Caudate nucleus (tissue), 63 donors: ENCODE measurements at places on chromosomes 5 and 9.

- no peak for DNase-seq
Observed at GRCh38 chr9:88567870-88568269, 32.9 kb downstream of the NXNL2 start.

DNA sequence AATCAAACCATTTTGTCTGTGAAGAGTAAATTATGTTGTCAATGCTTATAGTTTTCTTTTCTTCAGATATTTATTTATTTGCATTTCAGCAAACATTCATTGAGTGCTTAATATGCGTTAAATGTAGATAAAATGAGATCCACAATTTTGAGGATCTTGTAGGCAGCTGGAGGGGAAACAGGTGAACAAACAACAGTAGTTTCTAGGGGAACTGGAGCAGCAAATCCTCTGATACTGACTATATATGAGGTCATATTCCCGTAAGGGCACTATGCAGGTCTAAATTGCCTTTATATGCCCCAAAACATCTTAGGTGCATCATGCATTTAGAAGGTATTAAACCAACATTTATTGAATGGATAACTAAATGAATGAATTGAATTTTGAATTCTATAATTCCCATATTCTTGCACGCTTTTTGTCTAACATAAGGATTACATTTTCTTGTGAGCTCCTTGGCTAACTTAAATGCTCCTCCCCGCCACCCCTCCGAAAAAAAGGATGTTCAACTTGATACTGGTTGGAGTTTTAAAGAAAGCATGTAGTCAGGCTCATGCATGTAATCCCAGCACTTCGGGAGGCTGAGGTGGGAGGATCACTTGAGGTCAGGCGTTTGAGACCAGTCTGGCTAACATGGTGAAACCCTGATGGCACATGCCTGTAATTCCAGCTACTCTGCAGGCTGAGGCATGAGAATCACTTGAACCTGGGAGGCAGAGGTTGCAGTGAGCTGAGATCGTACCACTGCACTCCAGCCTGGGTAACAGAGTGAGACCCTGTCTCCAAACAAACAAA lies 299.8 kb downstream of the TMEM38B start:
- no peak for DNase-seq

GRCh38 chr5:158058208-158059120 lies 199.5 kb upstream of the CLINT1 start:
- DNase-seq, result no peak

GRCh38 chr9:109828254-109828653 lies 48.3 kb downstream of the PALM2AKAP2 start:
- DNase-seq, result no peak

- DNase-seq, result no peak
Observed at GRCh38 chr5:73625372-73625943, 538 bp upstream of the ARHGEF28 start.

- no peak for DNase-seq
Observed at GRCh38 chr5:178286226-178287090, 53.9 kb upstream of the PHYKPL start.

DNA sequence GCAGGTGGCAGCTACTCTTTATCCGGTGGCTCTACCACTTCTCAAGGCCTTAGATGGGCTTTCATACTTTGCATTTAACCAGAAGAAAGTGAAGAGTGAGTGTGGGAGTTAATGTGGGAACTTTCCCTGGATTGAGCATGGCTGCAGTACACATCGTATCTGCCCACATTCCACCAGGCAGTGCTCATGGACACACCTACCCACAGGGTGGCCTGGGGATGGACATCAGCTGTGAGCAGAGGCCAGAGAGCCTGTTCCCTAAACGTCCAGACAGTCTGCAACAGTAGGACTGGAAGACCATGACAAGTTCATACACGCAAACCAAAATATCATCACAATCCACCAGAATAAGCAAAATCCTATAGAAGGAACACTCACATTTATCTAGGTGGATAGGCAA lies 213.8 kb downstream of the IRX1 start:
- no peak for DNase-seq

GRCh38 chr5:154674029-154674428 lies 81.1 kb upstream of the LARP1 start:
- DNase-seq, result no peak

GRCh38 chr9:96856363-96857286 lies 2.3 kb upstream of the ZNF782 start:
- DNase-seq, result peak; percentile 17

DNA sequence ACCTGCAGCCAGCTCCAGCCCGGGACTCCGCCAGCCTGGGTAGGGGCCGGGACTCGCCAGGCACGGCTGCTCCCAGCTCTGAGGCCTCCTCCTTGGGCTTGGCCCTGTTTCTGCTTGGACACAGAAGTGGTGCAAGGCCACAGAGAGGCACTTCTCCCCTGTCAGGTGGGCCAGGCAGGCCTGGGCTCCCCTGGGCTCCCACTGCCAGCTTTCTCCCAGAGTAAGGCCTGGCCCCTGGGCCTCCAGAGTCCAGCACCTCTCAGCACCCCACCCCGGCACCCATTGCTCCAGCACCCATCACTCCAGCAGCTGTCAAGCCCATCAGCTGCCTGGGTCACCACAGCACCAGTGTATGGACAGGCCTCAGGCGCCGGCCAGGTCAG lies 71.1 kb upstream of the LRRTM2 start:
- DNase-seq, result no peak

DNA sequence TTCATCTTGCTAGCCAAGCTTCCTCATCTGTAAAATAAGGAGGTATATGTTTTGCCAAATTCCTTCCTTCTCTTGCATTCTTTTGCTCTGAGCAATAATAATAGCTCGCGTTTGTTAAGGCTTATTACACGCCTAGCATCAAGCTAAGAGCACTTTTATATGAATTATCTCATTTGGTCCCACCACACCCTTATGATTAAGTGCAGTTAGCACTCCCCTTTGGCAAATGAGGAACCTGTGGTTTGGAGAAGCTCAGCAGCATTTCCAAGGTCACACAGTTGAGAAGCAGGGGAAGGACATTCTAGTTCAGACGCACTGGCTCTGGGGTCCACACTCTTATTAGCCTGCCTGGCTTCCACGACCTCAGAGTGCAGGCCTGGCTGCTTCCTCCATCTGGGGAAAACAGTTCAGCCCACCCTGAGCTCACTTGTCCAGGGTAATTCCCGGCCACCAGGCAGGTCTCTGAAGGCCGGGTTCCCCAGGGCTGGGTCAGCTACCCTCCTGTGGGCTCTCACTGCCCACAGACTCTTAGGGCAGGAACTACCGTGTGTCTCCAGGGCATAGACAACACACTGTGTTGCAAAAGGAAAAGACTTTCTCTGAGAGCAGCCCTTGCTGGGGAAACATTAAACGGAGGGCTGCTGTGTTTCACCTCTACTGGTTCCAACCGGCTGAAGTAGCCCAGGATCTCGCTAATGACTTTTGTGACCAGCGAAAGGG lies 9.9 kb upstream of the FBP1 start:
- no peak for DNase-seq

DNA sequence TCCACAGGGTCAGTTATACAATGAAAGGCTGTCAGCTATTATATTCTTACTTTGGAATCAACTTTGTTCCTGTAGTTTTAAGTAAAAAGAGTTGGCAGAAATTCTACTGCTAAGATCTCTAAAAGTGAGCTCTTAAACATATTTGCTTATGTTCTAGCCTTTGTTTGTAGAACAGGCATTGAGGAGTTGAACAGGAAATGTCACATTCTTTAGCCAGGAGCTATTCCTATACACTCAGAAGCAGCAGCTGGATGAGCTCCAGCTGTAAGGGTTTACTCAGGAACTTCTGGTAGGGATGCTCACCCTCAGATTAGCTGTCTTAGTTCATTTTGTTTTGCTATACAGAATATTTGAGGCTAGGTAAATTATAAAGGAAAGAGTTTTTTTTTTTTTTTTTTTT lies 22.4 kb upstream of the SPINK14 start:
- DNase-seq, result no peak

DNA sequence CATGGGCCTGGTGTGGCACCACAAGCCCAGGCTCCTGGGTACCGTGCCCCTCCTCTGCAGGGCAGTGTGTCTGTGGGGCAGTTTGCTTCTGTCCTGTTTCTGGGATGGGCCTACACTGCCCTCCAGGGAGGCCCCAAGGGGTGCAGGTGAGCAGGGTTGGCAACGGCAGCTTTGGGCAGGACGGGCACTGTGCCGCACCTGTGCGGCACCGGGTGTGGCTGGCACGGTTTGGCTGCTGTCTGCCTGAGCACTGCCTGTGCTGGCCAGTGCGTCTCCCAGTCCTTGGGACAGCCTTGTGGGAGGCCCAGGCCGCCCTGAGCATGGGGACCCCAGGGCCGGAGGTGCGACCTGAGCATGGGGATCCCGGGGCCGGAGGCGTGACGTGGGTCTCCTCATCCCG lies 37.2 kb downstream of the RXRA start:
- DNase-seq, result no peak

GRCh38 chr5:159916841-159917761 lies 819 bp downstream of the ADRA1B start:
- DNase-seq, result no peak
